ENCODE measurements at places on chromosomes 6 and 20.

- DNase-seq, result peak; percentile 72
Measured at GRCh38 chr6:10403385-10404106, 11.3 kb downstream of the TFAP2A start.

- DNase-seq, result no peak
Measured at GRCh38 chr6:34580707-34581560, 24.8 kb upstream of the SPDEF start.

DNA sequence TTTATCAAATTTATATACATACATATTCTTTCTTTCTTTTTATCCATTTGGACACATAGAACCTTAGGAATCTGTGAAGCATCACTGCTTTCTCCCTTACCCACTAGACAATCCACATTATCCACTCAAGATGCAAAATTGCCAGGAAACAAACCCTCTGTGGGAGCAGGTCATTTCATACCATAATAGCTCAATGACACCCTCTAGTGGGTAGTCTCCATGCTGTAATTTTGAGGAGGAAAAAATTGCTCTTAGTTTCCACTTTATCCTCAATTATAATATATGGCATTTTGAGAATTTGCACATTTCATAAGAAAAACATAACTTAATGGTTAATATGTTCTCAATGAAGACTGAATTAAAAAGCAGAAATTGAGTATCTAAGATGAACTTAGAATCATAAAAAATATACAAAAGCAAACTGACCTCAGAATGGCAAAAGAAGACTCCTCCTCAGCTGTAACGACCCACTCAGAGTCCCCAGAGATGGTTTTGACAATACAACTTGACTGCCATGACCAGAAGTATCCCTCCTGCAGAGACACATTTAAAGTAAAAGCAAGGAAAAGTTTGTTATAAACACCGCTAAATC, 164.1 kb downstream of the FRK start:
- DNase-seq, result peak; percentile 50

DNA sequence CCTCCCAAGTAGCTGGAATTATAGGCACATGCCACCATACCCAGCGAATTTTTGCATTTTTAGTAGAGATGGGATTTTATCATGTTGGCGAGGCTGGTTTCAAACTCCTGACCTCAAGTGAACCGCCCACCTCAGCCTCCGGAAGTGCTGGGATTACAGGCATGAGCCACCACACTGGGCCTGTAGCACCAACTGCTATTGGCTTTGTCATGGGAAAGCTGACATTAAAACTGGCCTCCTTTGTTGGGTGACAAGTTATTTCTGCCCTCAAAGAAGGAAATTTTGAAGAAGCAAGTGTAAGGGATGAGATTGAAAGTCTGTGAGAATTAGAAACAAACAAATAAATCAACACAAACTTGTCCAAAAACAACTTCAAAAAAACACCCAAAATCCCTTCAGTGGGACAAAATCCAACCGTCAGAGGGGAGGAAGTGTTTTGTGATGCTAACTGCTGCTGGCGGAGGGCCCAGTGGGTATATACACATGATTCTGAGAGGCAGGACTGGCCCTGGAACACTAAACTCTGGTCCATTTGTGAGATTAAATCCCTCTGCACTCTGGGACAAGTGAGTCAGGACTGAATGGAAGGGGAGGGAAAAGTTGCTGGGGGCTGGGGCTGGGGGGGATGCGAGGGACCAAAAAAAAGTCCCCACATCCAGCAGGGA, 87.5 kb upstream of the NAA20 start:
- DNase-seq, result no peak

GRCh38 chr6:124029567-124029966, 225.9 kb downstream of the NKAIN2 start:
- DNase-seq, result no peak

DNA sequence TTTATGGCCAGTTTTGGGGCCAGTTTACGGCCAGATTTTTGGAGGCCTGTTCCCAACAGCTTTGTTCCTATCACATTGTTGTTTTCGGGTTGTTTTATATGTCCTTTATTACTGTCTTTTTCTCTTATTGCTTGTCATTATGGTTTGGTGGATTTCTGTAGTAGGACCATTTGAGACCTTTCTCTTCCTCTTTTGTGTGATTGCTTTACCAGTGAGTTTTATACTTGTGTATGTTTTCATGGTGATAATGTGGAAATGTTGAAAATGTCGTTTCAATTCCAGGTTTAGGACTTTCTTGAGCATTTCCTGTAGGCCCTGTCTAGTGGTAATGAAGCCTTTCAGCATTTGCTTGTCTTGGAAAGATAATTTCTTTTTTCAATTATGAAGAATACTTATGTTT, 17.8 kb downstream of the HLA-B start:
- DNase-seq, result no peak

- DNase-seq, result no peak
Measured at GRCh38 chr20:43124241-43124640, 65.5 kb downstream of the PTPRT start.

DNA sequence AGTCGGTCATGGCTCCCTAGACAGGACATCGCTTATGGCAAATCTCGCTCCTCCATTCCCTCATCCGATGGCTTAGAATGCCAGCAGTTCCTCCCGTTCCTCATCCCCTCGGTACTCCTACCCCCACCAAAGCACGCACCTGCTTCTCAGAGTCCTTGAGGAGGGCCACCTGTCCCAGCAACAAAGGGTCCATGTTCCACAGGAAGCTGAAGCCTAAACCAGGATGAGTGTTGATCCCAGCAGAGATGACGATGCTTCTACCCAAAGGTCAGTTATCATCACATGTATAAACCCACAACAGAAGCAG, 111.2 kb downstream of the THBS2 start:
- DNase-seq, result no peak

GRCh38 chr6:147961481-147962141, 381.0 kb upstream of the SASH1 start:
- no peak for DNase-seq

DNA sequence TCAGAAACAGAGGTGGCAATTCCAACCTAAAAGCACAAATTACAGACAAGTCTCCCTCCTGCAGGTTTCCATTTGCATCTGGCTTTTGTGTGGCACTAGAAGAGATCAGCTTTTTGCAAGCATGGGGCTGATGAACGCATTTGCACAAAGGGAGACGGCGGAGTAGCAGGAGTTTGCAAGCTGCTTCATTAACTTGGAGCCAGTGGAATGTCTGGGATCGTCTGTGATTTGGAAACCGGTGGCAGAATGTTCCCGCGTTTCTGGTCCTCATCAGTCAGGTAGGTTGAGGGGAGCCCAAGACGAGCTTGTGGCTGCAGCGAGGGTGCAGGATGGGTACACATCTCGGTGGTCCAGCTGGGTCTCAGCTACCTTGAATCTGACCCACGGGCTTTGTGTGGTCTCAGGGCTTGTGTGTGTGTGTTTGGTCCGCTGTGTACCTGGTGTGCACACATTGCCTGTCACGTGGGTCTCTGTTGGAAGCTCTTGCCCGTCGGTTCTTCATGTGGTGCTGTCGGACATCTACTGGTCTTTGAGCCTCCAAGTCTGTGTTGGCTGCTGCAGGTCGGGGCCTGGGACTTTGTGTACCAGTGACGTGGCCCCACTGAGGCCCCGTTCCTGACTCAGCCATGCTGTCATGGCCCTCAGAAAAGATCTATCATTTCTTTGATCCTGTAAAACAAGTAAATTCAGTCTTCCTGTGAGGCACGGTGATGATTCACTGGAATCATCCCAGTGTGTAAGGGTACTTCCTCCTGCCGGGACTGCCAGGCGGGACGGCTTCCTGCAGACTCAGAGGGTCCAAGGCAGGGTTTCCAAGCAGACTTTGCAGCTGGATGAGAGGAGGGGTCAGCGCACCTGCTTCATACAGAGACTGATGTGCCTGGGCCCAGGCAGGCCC, 12.4 kb upstream of the MYT1 start:
- peak; percentile 15 for DNase-seq

GRCh38 chr20:23598481-23598880, 7.2 kb downstream of the CST9 start:
- DNase-seq, result no peak

DNA sequence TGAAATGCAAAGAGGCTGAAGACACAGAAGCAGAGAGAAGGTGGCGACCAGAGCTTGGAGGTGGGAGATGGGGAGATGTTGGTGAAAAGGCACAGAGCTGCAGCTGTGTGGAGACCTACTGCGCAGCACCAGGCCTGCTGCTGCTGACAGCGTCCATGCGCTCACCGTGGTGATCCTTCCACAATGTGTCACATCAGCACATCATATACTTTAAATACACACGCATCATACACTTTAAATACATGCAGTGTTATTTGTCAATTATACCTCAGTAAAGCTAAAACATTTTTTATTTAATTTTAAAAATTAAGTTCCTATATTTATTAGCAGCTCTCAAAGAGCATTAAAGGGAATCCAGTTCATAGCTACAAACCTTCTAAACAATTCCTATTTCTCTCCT, 200.9 kb downstream of the TTLL2 start:
- no peak for DNase-seq

- DNase-seq, result no peak
Measured at GRCh38 chr6:91672201-91672600, 1085.3 kb upstream of the MAP3K7 start.

DNA sequence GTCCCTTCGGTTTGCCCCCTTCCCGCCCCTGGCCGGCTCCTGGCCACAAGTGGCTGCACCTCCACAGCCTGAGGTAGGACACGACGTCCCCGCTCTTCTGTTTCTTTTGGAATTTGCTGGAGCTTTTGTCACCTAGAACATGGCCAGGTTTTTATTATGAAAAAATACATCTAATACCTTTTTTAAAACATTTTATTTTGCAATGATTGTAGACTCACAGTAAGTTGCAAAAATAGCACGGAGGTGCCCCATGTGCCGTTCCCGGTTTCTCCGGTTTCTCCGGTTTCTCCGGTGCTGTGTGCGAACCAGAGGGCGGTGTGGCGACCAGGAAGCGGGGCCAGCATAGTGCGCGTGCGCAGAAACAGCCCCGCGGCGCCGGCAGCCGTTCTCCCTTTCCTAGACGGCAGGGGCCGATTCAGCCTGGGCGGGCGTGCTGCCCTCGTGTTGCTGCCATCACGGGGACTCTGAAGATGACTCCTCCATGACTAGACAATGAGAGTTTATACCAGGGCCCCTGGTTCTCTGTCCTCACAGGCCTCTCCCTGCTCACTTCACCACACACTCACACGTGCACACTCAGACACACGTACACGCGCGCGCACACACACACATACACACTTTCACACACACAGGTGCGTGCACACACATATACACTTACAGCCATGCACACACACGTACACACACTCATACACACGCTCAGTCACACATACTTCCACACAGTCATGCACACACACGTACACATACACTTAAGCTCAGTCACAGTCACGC, 102.1 kb downstream of the TMEM242 start:
- peak; percentile 43 for DNase-seq

DNA sequence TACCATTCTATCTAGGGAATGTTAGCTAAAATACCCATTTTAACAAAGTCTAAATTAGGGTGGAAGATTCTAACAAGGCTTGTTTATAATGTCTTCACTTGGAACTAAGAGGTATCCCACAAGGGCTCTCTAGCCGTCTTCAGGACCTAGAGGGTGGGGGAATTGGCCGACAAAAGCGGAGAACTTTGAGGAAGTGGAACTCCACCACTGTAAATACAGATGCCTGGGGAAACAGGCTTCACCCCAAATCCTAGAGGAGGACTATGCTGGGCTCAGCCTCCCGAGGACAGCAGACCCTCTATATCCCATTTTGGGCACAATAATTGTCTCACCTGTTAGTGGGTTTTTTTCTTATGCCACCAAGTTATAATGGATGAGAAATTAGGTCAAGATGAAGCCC, 58.0 kb upstream of the TFB1M start:
- DNase-seq, result no peak

DNA sequence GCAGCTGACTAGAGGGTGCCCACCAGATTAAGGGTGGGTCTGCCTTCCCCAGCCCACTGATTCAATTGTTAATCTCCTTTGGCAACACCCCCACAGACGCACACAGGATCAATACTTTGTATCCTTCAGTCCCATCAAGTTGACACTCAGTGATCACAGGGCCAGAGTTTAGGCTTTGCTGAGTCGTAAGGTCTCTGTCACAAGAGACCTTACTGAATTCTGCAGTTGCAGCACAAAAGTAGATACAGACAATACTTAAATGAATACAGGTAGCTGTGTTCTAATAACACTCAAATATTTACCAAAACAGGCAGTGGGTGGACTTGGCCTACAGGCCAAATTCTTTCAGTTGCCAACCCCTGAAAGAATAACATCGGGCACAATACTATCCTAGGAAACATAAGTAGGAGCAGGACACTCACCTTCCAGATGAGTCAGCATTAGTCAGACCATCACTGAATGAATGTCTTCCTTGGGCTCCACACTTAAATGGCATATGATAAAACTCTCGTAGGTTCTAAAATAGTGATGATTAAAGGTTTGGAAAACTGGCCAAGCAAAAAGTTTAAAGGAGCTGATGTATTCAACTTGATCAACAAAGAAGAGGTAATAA, 190.0 kb downstream of the UBE3D start:
- DNase-seq, result peak; percentile 98

- DNase-seq, result no peak
Measured at GRCh38 chr20:47286681-47287080, 69.8 kb downstream of the ZMYND8 start.

DNA sequence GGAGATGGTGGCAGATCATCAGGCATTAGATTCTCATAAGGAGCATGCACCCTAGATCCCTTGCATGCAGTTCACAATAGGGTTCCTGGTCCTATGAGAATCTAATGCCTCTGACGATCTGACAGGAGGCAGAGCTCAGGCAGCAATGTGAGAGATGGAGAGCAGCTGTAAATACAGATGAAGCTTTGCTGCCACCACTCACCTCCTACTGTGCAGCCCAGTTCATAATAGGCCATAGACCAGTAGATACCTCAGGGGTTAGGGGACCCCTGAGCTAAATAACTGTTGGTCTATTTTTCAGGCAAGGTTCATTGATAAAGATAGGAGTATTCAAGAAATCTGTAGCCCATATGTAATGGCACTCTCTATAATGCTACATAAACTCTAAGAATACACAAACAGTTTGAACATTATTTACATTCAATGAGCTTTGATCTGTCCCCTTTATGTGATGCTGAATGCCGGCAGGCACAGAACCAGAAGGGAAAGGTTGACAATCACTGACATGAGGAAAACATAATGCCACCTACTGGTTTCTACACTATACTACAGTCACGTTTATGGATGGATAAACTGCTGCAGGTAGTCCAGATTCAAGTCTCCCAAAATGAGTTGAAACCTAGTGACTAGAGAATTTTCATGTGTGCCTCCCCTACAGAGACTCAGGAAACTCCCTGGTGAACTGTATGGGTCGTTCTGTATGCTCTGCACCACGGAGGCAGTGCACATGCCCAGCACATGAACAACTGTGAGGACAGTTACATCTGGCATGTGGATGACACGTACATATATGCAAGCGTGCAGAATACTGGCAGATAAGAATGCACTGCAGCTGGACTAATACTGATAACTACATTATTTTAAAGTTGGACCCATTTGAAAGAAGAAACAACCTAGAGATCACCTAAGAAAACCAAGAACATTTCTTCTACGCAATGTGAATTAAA, 72.0 kb downstream of the DST start:
- DNase-seq, result peak; percentile 60

DNA sequence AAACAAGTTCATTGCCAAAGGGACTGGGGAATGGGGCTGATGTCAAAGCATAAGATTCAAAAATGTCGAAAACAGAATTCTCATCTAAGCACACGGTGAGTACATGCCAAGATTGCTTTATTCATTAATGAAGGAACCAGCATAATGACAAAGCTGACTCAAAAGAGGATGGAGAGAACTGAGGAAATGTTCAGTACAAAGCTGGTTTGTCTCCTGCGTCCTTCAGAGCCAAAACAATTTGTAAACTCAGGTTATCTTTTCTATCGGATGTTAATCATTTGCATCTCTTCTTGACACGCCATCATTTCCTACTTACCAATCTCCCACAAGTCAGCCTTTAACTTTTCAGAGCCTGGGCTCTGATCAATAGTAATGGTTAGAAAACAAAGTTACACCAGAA, 195.6 kb upstream of the PMEPA1 start:
- DNase-seq, result no peak
